ENCODE measurements at places on chromosomes 5 and 9. TPM values are rescaled to one million over a fixed set of nuclear protein-coding genes. Genes with fewer than 3 reads are reported as not detected.

CEL gene
- 0.58 TPM for total RNA-seq

GRCh38 chr5:124515497-124516245 is 230.8 kb downstream of the ZNF608 start:
- no peak for DNase-seq

DNA sequence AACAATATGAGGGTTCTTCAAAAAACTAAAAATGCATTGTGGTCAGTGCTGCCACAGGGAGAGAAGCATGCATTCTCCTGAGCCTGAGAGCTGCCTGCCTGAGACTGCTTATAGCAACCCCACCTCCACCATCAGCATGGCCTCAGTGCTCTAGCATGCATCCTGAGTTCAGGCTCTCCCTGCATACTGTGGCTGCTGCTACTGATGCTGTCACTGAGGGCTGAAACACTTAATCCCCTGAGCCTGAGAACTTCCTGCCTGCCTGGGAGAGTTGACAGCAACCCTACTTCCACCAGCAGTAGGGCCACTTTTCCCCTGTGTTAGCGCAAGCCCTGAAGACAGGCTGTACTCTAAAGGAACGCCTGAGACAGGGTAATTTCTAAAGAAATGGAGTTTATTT is 206.0 kb downstream of the FBXO4 start:
- no peak for DNase-seq

DNA sequence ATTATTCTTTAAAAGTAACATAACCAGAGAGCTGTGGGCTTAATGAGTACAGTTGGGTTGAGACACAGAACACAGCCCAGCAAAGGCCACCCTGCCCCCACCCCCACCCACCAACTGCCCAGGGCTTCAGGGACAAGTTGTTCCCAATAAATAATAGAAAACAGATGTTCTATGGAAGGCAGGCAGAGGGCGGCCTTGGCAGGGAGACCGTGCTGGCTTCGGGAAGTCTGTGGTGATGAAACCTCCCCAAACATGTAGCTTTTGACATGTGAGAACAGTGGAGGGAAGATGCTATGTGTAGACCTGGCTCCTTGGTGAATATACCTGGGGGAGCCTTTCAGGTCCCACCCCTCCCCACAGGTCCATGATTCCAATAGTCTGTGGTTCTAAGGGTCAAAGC is 10.0 kb downstream of the TRAF1 start:
- no peak for DNase-seq

GRCh38 chr9:3474821-3475220 is 51.0 kb downstream of the RFX3 start:
- DNase-seq = no peak

GRCh38 chr5:1341863-1342262 is 3.0 kb downstream of the CLPTM1L start:
- no peak for DNase-seq

DNA sequence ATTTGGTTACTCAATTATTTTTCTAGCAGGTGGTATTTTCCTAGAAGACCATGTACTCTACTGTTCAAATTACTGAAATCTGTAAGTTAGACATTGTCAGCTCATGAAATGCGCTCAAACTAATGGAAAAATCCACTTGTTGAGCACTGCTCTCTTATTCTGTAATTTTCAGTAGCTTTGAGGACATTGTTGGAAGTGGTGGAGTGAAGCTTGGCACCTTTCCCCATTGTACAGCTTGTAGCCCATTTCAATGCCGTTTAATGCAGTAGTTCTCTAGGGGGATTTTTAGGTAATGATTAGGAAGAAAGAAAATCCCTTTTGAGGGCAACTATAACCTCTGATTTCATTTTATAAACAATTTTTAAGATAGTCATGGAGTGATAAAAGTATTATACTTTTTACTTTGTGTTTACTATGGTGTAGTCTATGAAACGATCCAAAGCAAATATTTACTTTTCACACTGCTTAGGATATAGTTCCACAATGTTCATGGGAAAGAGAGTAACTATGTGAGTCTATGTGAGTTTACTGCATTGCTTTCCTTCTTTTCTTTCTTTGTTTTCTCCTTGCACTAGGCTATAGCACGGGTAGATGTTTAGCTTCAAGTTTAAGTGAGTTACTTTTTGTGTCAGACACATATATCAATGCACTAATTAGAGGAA is 165.8 kb upstream of the ANKH start:
- no peak for DNase-seq

PRRX2 gene
- total RNA-seq = 0.17 TPM

CARD9 gene
- 1.4 TPM for total RNA-seq

NOL8 gene
- 19.8 TPM for total RNA-seq

DNA sequence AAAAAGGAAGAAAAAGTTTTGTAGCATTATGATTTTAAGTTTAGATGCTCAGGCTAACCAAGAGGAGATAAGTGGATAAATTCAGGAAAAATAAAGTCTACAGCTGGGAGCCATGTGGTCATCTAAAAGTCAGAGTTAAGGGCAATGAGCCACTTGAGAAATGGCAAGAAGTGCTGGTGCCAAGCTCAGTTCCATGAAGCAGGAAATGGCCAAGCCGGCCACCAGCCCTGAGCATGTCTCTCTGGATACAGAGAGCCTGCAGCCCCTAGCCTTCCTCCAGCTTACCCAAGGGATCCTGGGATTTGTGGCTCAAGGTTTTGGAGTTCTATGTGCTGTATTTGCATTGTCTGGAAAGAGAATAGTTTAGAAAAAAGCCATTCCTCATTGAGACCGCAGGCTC is 12.2 kb upstream of the S1PR3 start:
- no peak for DNase-seq

- DNase-seq = peak; percentile 61
Measured at GRCh38 chr9:131678499-131679111, 61.3 kb downstream of the RAPGEF1 start.

GRCh38 chr5:1474183-1474839 is 29.1 kb upstream of the SLC6A3 start:
- no peak for DNase-seq

GRCh38 chr5:116035123-116035522 is 2.9 kb downstream of the ARL14EPL start:
- DNase-seq = peak; percentile 82

NKD2 gene
- not detected for total RNA-seq

GIN1 gene
- total RNA-seq = 5.0 TPM

ADGRD2 gene
- total RNA-seq = not detected

DNA sequence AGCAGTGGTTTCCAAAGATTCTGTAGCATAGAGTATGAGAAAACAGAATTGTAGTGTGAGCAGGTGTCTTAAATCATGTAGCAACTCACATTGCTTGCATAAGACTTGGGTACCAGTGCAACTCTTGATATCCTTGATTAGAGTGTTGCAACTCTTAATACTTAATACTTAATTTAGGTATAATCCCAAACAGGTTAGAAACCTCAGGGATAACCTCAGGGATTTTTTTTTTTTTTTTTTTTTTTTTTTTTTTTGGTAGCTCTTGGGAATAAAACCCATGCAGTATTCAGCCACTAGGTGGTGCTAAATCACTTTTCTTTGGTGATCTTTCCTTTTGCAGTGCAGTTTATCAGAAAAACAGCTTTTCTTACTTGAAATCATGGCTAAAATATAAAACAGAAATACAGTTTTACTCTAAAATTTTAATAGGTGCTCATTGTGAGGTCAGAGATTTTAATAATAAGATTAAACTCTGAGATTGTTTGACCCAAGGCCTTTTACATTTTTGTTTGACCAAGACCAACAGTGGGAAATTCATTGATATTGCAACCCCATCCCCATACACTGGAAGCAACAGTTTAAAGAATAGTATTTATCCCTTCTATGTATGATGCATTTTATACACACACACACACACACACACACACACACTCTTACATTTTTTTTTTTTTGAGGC is 55.3 kb downstream of the ERAP1 start:
- no peak for DNase-seq

- DNase-seq = no peak
Measured at GRCh38 chr5:165201771-165202518, 1696.5 kb downstream of the MAT2B start.

GRCh38 chr5:66553916-66554575 is 42.1 kb upstream of the MAST4 start:
- DNase-seq = peak; percentile 18

NEUROG1 gene
- not detected for total RNA-seq

PGM5 gene
- not detected for total RNA-seq

GRCh38 chr9:32378993-32379729 is 5.3 kb upstream of the ACO1 start:
- DNase-seq = no peak

DNA sequence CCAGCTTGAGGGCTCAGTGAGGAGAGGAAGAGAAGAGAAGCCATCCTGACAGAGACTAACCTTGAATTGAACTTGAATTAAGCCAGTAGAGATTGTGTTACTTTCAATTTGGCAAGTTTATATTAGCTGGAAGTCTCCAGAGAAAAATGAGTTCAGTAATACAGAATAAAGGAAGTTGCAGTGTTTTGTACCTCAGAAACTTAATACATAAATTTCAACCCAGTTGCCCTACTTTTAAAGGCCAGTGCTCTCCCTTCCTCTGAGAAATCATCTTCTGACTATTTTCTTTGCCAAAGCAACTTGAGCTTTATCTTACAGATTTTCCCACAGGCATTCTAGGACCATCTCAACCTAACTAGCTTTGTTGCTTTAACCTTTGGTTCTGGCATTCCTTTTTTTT is 231.0 kb upstream of the GAS1 start:
- no peak for DNase-seq

GCNT4 gene
- total RNA-seq = 2.3 TPM

- no peak for DNase-seq
Measured at GRCh38 chr9:77827104-77827784, 179.1 kb upstream of the GNA14 start.

DNA sequence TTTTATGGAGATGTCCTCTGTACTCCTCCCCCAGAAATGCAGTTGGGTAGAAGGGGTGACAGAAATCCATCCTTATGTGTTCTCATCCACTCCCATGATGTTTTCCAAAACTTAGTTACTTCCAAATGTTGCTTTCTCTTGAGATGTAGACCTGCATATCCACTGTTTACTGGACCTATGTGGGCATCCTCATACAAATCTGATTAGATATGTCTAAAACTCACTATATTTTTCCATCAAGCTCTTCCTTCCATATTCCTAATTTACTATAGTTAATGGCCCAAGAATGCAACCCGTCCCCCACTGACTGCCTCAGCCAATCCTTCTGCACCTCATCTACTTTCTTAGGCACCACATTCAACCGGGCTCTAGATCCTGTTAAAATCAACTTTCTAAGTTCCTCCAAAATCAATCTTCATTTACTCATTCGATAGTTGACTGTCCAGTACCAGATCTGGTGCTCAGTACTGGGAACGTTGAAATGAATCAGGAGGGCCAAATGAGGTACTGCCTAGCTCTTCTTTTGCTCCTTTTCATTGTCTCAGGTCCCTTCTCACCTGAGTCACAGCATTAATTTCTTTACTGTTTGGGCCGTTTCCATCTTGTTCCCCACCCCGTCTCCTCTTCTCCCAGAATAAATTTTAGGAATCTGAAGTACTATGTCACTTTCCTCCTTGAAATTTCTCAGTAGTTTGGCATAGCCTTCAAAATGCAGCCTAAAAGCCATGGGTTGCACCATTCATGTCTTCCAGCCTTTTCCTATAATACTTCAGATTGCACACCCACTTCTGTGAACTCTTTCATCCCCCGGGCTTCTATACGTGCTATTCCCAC is 7.9 kb downstream of the PLK2 start:
- no peak for DNase-seq

DNA sequence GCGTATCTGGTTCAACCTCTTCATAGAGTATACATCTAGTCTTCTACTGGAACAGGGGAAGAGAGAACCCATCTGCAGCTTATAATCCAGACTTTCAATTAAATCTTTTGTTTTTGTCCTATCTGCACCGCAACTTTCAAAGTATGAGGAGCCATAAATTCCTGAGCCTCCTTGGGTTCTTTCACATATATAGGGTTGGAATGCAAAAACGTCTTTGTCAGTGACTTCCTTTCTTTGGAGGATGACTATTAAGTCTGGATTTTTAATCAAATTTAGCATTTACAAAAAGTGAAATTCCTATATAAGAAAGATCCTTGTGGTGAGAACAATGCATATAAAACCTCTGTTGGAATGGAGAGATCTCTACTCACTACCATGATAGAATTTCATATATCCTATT is 370.8 kb downstream of the TMEM38B start:
- no peak for DNase-seq

- DNase-seq = peak; percentile 91
Measured at GRCh38 chr9:115133649-115134048, 15.7 kb upstream of the TNC start.

TAF1L gene
- not detected for total RNA-seq

HSD17B3 gene
- not detected for total RNA-seq

DNA sequence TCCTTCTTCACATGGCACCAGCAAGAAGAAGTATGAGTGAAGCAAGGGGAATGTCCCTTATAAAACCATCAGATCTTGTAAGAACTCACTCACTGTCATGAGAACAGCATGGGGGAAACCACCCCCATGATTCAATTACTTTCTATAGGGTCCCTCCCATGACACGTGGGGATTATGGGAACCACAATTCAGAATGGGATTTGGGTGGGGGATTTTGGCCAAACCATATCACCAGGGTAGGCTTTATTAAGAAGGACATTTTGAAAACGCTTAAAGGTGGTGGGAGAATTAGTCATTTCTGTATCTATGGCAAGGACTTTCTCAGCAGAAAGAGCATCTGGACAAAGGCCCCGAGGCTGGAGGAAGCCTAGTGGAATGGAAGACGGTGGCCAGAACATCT is 100.2 kb upstream of the ADAMTS16 start:
- DNase-seq = no peak

- DNase-seq = no peak
Measured at GRCh38 chr9:33264003-33264472, 470 bp downstream of the BAG1 start.

DNA sequence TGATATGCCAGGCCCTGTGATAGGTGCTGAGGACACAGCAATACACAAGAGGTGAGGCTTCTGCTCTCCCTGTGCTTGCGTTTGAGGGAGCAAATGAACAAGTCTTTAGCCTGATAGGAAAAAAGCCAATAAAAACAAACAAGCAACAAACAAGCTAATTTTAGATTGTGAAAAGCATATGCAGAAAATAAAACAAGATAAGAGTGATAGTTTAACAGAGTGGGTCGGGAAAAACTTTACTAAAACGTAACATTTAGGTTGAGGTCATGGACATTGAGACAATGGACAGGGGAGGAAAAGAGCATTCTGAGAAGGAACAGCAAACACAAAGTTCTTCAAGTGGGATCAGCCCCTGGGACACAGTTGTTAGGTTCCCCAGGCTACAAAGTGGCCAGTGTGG is 4.3 kb downstream of the SMIM3 start:
- DNase-seq = no peak

CPEB4 gene
- 17.5 TPM for total RNA-seq

Measured in epithelial cell of proximal tubule (primary cell).